HuH-7 (cell line): ENCODE measurements at places on chromosomes 2 and 18.
A peak's percentile ranks its signal among the peaks of the same experiment; 100 is the strongest.

DNA sequence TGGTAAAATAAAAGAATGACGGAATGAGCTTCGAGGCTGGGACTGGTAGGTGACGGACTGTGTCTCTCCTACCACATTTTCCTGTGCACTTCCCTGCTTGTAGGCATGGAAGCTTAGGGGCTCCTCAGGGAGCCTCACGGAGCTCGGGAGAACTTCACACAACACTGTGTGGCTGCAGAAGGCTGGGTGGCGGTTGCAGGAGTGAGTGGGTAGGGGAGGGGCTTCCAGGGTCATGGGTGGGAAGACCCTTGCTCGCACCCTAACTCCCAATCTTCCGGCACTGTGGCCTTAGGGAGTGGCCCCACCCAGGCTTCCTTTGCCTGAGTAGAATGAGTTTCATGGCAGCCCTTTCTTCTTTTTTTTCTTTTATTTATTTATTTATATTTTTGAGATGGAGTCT is 128.6 kb downstream of the INHBB start:
- DNase-seq: no peak

GRCh38 chr18:50194631-50195532 is at the start of gene MYO5B:
TSS of gene MYO5B (minus strand) at chr18:50195147. CDS start at chr18:50194793, 354 bp downstream.
- DNase-seq: peak; percentile 71

DNA sequence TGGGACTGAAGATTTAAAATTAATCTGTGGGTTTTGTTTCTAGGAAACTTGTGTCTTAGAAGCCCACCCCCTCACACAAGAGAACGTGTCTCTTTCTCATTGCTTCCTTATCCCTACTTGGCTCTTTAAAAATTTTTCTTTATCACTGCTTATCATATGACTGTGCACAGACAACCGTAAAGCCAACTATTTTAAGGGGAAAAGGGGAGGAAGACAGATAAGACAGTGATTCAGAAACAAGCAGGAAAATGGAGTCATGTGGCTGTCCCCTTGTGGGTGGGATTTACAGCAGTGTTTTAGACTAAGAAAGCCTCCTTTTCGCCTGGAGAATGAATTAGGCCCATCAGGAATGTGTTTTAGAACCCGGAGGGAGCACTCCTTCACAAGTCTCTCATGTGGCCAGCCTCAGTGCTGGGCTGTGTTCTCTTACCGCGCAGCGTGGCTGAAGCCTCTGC is 17.6 kb downstream of the PRKCE start:
- no peak for DNase-seq

DNA sequence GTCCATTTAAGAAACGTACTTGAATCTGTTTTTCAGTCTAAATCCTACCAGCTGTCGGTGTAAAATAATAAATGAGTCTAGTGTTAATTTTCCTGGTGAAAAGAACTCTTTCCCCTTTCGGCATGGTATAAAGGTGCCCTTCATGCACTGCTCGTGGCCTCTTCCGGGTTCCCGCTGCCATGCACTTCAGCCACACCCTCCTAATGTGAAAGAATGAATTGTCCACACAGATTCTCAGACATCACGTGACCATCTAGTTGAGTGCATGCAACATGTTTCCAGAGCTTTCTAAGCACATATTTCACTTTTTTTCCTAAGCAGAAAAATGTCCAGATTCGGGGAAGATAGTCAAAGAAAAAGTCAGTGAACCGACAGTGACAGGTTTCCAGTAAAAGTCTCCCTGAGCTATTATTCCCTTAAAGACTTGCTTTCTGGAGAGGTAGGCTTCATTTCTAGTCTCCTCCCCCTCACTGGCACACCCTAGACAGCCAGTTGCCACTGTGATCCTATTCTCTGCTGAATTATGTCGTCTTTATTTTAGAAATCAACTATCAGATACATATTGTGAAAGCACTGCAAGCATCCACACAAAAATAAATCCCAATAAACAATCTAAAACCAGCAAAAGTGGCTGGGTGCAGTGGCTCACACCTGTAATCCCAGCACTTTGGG is 65.9 kb upstream of the RPL31 start:
- DNase-seq: no peak

GRCh38 chr2:232228332-232228731 is 150.2 kb upstream of the ALPP start:
- no peak for DNase-seq

DNA sequence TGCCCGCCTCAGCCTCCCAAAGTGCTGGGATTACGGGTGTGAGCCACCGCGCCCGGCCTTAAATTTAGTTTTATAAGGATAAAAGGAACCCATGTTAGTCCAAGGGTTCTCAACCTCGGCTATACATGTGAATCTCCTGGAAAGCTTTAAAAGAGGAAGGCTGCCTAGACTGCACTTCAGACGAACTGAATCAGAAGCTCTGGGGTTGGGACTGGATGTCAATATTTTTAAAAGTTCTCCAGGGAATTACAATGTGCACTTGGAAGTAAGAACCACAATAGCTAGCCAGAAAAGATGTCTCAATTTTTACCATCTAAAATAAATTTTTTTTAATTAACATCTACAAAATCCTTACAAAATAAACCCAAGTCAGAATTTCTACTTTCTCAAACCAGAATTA is 10.1 kb downstream of the LMAN2L start:
- DNase-seq: no peak

- DNase-seq: no peak
These were observed 247.2 kb downstream of the EIPR1 start for GRCh38 chr2:3130444-3130843.

- peak; percentile 5 for DNase-seq
These were observed 273.2 kb upstream of the SIX3 start for GRCh38 chr2:44668336-44668735.

DNA sequence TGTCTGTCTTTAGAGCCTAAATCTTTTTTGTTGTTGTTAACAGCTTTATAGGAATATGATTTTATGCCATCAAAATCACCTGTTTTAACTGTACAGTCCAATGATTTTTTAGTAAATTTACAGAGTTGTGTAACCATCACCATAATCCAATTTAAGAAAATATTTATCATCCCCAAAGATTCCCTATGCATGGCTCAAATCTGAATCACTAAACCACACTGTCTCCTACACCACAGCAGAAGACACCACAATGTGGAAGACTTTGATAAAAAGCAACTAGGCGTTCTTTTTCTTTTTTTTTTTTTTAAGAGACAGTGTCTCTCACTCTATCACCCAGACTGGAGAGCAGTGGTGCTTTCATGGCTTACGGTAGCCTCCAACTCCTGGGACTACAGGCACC is 99.6 kb downstream of the TXNL1 start:
- no peak for DNase-seq

DNA sequence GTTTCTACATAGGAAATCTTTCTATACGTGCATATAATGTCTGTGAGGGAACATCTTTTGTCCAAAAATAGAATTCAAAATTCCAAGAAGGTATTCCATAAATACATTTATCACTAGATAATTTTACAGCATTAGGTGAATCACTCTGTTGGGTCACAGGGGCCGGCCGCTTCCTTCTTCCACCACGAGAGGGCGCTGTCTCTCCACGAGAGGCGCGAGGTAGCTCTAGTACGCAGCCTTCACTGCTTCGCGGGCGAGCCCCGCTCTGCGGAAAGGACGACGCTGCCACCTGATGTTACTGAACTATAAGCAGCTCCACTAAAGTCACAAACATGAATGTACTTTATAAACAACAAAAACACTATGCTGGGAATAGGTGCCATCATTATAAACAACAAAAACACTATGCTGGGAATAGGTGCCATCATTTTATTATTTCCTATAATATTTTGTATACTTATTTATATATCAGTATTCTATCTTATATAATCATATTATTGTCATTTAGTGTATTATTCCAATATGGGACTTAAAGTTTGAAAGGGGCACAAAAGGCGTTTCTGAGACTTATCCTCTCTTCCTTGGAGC is 69.4 kb upstream of the REV1 start:
- DNase-seq: peak; percentile 75

GRCh38 chr2:200340508-200341224 is 34.2 kb downstream of the SPATS2L start:
- no peak for DNase-seq

GRCh38 chr2:20448977-20449306 is 2.1 kb downstream of the RHOB start:
- no peak for DNase-seq

- DNase-seq: no peak
These were observed 18.8 kb downstream of the ANKRD29 start for GRCh38 chr18:23643815-23644490.

- no peak for DNase-seq
These were observed 53.8 kb downstream of the MARCHF4 start for GRCh38 chr2:216318521-216318874.

GRCh38 chr2:22756276-22757043 is 628.5 kb upstream of the KLHL29 start:
- DNase-seq: no peak

DNA sequence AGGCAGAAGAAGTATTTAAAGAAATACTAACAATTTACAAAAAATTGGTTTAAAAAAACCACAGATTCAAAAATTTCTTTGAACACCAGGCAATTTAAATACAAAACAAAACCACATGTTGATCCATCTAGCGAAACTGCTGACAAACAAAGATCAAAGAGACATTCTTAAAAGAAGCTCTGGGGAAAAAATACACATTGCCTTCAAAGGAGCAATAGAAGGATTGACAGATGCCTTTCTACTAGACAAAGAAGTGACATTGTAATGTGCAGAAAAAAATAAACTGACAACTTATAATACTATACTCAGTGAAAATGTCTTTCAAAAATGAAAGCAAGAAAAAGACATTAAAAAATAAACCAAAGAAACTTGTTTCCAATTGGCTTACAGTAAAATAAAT is 12.6 kb upstream of the EIF2AK3 start:
- no peak for DNase-seq

DNA sequence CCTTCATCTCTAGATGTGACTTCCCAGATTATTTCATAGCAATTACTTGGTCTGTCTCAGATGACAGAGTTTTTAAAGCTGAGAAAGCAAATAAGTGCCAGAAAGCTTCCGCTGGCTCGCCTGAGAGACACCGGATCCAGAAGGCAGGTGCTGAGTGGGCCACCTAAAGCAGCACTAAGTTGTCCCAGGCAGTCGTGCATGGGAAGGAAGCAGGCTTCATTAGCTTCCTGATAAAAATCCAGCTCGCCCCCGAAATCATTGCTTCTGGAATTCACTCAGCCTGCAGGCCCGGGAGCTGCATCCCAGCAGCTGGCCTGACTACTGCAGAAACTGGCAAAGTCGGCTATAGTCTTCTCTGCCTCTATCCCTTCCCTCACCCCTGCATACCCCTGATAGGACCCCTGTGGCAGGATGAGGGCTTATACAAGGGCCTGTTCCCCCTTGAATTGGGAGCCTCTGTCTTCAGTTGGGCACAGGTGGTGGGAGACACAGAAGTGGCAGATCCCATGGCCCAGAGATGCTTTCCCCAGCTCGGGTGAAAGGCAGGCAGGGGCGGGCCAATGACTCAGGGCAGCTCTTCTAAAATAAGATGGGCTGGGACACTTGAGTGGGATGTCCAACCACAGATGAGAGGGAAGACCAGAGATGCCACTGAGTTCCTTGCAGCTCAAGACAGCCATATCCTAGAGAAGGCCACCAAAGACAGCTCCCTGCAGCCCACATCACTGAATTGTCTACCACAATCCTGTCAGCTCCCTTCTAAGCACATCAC is 262.4 kb upstream of the PKDCC start:
- no peak for DNase-seq

GRCh38 chr18:991441-991840 is 86.8 kb downstream of the ADCYAP1 start:
- DNase-seq: no peak

DNA sequence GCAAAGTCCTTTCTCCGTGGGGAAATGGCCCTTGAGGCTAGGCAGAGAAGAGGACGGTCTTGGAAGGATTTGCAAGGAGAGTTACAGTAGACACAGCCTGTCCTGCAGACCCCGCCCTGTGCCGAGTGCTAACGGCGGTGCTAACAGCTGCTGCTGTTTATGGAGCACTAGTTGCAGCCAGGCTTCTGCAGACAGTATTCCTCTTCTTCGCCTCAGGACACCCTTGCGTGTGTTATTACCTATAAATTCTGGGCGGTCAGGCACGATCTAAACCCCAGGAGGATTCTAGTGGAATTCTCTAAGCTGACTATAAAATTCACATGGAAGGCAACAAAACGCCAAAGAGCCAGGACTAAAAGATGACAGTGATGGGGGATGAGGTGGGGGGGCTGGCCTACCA is 139.8 kb downstream of the GLI2 start:
- no peak for DNase-seq

DNA sequence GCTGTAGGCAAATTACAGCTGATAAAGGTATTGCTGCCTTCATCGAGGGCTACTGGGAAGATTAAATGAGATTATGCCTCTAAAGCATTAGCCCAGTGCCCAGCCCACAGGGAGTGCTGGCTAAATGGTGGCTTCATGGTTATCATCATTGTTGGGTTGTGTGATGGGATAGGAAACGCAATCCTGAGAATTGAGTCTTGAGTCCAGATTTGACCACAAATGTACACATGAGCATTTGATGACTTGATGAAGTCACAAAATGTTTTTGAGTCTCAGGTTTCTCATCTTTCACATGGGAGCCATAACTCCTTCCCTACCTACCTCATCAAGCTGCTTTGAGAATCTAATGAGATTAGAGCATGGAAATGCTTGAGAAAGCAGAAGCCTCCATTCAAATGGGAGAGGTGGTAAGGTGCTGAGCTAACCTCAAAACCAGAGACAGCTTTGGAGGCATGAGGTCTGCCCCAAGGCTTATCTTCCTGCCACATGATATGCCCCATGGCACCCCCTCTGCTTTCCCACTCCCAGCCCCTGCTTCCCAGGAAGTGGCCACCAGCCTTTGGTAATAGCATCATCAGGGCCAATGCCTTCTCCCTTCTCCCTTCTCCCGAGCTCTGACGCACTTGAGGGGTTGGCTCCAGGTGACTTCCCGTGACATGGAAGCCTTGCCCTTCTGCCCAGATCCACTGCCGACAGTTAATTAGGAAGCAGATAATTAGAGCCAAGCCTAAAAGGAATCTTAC is 149.4 kb upstream of the EPAS1 start:
- no peak for DNase-seq

DNA sequence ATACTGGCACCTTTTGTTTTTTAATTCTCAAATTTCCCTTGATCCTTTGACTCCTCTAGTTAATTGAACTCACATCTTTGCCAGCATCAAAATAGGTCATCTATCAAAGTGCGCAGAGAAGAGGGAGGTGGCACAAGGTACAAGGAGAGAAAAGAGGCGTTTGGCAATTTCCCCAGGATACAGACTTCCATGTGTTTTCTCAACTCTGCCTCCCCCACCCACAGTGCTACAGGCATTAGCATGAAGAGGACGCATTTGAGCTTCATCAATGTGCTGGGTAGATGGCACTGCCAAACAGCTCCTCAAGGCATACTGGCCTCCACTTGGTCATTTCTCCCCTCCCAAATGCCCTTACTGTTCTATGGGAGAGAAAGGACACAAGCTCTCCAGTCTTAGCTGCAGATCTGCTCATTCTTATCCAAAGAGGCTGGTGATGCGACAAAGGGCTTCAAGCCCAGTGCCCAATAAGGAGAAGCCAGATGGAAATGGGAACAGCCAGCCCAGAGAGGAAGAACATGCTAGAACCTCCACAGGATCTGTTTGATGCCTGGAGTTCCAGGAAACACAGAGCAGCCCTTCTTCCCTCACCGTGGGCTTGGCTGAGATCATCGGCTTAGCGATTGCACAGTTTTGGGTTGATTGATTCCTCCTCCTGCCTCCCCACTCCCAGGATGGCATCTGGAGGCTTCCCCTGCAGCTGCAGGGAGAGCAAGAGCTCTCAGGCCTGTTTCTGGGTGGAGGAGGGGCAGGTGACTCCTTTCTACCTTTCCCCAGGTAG is 144.7 kb upstream of the SMAD2 start:
- no peak for DNase-seq
